ENCODE measurements at places on chromosomes 2 and 18.

GRCh38 chr18:76149284-76149683, 345.8 kb downstream of the ZNF516 start:
- no peak for DNase-seq

GRCh38 chr2:86037795-86038192, 67.9 kb downstream of the POLR1A start:
- DNase-seq = no peak

DNA sequence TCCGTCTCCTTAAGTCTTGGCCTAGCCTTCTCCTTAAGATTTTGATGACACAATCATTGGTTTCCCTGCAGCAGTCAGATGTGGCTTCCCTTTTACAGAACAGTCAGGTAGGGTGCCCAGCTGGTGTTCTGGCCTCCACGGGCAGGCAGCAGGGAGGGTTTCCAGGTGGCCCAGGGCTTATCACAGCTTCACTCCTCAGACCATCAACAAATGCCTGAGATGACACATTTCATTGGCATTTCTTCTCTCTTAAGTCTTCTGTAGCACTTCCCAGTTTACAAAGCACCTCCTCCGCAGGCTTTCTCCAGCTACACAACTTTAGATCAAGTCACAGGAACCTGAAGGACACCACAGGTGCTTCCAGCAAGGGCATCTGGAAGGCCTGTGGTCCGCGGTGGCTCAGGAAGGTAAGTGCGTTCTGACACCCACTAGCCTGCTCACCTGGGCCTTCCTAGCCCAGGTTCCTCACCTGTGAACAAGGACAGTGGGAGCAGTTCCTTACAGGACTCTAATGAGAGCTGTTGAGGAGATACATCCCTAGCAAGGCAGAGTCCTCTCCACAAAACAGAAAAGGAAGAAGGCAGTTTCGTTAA, 37.6 kb downstream of the PTPN18 start:
- DNase-seq = no peak

DNA sequence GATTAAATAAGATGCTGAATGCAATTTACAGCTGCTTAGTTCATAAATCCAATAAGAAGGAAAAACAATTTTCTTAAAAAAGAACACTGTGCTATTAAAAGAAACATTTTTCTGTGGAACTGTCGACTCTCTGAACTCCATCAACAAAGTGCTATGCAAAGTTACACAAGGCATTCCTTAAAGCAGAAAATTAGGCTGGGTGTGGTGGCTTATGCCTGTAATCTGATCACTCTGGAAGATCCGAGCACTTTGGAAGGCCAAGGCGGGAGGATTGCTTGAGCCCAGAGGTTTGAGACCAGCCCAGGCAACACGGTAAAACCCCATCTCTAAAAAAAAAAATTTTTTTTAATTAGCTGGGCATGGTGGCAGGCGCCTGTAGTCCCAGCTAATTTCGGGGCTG, 13.0 kb downstream of the MCM6 start:
- DNase-seq = no peak

GRCh38 chr2:168439536-168439935, 16.5 kb upstream of the CERS6 start:
- DNase-seq = no peak

DNA sequence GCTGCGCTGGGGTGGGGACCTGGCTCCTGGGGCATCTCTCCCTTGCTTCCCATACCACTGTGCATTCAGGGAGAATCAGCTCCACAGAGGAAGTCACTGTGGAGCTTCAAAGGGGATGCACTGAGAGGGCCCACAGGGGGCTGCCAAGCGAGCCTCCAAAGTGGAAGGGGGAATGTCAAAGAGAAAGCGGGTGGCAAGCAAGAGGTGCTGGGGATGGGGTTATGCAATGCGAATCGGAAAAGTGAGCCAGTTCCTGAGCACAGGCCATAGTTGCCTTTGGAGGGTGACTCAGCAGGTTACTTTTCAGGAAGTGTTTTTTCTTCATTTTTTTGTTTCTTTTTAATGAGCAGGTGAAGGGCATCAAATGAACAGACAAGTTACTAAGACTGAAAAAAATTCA, 17.6 kb downstream of the PMAIP1 start:
- DNase-seq = no peak

- no peak for DNase-seq
These were observed 47.0 kb downstream of the FAM117B start for GRCh38 chr2:202681688-202682205.

GRCh38 chr2:169116327-169116726, 47.0 kb downstream of the DHRS9 start:
- no peak for DNase-seq

GRCh38 chr2:108010912-108011591, 24.7 kb downstream of the SLC5A7 start:
- no peak for DNase-seq

- DNase-seq = no peak
These were observed 779.7 kb upstream of the PKDCC start for GRCh38 chr2:41267929-41268659.

GRCh38 chr18:79784071-79784913, 13.4 kb upstream of the KCNG2 start:
- DNase-seq = no peak

- DNase-seq = no peak
These were observed 363.3 kb downstream of the TNS1 start for GRCh38 chr2:217639481-217639880.

DNA sequence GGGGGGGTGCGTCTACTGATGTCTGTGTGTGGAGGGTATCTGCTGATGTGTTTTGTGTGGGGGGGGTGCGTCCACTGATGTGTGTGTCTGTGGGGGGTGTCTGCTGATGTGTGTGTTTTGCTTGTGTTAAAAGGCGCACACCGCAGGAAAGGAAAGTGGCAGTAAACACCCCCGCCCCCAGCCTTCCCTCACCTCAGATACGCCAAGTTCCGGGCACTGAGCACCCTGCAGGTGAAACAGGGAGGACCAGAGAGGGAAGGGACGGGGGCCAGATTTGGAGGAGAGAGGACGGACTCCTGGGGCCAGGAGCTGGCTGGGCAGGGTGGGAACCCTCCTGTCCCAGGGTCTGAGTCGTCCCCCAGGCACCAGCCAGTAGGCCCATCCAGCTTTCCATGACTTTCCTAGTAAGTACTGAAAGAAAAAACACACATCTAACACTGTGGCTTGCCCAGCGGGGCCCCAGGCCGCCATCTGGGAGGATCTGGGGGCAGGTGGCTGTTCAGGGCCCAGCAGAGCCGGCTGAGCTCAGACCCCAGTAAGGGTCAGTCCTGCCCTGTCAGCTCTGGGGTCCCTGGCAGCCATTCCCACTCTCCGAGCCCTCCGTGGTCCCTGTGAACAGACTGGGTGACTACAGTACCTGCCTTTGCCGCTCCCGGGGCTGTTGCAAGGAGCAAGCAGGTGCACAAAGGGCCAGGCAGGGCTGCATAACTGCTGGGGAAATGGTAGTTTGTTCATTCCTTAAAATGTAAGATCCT, 126.9 kb downstream of the NFATC1 start:
- DNase-seq = peak; percentile 82

GRCh38 chr2:67448648-67449047, 51.5 kb downstream of the ETAA1 start:
- no peak for DNase-seq

DNA sequence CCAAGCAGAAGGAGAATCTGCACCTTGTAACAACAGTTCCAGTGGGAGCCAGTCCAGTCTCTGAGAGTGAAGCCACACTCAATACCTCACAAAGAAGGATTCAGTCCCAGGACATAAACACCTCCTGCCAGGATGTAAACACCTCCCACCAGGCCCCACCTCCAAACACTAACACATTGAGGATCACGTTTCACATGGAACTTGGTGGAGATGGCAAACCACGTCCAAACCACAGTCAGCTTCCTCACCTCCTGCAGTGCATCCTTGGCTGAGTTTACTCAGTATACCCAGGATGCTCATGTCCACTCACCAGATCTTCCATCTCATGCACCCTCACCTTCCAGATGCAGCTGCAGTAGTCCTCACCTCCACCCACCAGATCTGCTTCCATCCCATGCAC, 37.8 kb upstream of the TMEM18 start:
- no peak for DNase-seq

DNA sequence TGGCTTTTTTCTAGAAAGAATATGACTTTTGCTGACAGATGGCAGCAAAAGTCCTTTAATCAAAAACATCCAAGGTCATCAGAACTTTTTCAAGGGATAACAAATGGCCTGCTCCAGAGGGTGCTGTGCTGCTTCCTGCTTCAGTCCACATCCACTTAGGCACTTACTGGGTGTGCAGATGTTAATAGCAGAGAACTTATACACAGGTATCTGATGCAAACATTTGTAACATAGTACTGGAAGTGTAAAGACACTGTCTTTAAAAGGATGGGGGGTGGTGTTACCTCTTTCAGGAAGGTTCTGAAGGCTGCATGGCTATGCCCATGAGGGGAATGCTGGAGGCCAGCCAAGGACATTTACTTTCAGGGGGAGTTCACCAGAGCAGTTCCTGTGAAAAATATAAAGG, 5.5 kb downstream of the HOXD8 start:
- no peak for DNase-seq

GRCh38 chr2:128368437-128369107, 49.9 kb upstream of the HS6ST1 start:
- no peak for DNase-seq

DNA sequence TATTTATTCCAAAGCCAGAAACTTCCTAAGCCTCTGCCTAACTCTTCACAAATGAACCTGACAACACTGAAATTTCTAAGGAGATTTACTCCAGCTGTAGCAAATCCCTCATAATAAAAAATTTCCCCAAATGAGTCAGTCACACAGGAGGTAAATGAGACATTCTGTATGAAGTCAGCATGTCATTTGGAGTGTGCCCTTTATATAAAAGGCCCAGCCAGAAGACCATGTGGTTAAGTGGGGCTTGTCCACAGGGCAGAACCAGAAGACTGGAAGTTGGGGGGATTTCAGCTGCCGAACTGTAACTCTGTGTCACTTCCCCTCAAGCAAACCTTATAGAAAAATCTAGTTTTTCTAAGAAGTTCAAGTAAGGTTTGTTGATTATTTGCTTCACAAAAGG, 30.2 kb downstream of the NRP2 start:
- no peak for DNase-seq

GRCh38 chr2:128490321-128490720, 171.7 kb upstream of the HS6ST1 start:
- no peak for DNase-seq

GRCh38 chr2:146523196-146523595, 1321.6 kb upstream of the ACVR2A start:
- DNase-seq = no peak

GRCh38 chr2:74290066-74290465, 53.1 kb downstream of the SLC4A5 start:
- DNase-seq = no peak

- no peak for DNase-seq
These were observed 187.3 kb downstream of the FAM210A start for GRCh38 chr18:13539050-13539449.

DNA sequence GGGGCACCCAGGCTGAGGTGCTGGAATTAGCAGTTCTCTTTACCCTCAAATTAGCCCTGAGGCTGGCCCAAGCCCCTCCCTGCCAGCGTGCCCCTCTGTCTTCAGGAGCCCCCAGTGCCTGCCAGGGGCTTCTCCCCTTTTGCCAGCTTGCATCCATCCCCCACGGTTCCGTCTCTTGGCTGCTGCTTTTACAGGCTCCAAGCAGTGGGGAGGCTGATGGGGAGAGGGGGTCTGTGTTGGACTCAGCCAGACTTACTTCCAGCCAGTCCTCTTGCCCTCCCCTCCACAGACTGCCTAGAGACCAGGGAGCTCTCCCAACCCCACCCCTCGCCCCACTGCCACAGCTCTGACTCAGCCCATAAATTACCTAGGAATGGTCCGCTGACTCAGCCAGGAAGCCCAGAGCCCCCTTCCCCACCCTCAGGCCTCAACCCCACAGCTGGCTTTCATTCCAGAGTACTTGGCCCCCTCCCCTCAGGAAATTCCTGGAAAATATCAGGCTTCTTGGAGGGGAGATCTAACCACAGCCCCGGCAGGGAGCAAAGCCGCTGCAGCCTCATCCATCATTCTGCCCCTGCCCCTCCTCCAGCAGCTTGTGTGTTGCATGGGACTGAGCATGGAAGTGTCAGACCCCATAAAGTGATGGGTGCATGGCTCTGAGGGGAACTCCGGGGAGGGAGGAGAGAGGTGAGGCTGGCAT, 184.6 kb downstream of the ZFP36L2 start:
- DNase-seq = no peak

DNA sequence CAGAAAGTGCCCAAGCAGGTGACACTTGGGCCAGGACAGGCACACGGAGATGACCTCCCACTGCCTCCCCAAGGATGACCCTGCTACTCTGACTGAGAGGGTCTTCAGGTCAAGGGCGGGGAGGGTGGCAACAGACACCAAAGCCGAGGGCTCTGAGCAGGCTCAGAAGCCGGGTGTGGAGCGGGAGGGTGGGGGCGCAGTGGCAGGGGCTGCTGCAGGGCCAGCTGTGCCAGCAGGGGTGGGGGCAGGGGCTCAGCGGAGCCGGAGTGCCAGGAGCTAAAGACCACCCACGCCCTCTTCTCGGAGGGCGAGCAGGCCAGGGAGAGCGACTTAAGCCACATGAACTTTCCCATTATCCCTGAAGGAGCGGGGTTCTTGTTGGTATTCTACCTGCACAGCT, 93.3 kb upstream of the MBOAT2 start:
- no peak for DNase-seq

GRCh38 chr18:42756214-42756613, 359.3 kb downstream of the RIT2 start:
- no peak for DNase-seq

GRCh38 chr2:9391961-9392720, 31.2 kb downstream of the ITGB1BP1 start:
- no peak for DNase-seq

All from stimulated activated CD4-positive, alpha-beta T cell treated with anti-CD3 and anti-CD28 coated beads, Interleukin-1b, Interleukin-23, amount 100 ng/mL, for 48 hours (primary cell).